ENCODE measurements at places on chromosomes 5 and 9. TPM values are rescaled to one million over a fixed set of nuclear protein-coding genes. Genes with fewer than 3 reads are reported as not detected.

IL4 gene
- not detected for total RNA-seq

DNA sequence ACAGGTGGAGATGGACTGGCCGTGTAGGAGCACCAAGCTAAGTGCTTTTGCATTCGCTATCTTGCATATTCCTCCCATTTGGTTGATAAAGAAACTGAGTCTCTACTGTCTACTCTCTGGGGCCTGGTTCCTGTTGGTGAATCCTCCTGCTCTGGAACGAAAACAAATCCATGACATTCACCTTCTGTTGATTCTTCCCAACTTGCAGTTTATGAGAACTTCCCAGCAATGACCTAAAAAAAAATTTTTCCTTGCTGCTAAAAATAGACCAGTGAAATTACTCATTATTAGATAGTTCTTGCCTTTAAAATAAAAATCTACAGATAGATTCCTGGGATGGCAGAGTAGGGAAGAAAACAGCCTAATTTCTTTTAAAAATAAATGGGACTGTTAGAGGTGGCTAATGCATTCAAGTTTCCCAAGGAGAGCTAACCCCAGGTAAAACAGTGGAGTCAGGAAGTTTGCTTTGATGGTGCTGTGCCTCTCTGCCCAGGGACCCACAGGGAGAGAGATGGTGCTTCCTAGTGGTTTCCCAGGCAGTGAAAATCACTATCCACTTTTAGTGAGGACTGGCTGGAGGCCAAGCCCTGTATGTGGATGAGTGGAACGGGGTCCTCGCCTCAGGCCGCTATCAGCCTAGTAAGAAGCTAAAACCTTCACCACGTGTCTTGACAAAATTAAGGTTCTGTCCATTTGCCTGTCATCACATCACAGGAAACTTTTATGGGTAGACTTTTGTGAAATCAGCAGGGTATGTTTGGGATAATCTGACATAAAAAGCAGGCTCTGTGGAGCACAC lies 68.4 kb upstream of the NR3C1 start:
- no peak overlapping the region for H3K4me3 ChIP-seq
- no peaks in the 10 kb centered on the region for H3K36me3 ChIP-seq
- H3K27ac ChIP-seq, result no peak overlapping the region

PCDHGA8 gene
- total RNA-seq, result 4.2 TPM

- H3K4me3 ChIP-seq, result no peak overlapping the region
- DNase-seq, result no peak
- no peak overlapping the region for H3K27ac ChIP-seq
- H3K27me3 ChIP-seq, result no peaks in the 10 kb centered on the region
- H3K36me3 ChIP-seq, result no peaks in the 10 kb centered on the region
Measured at GRCh38 chr9:27165670-27166069, 56.6 kb downstream of the TEK start.

DNA sequence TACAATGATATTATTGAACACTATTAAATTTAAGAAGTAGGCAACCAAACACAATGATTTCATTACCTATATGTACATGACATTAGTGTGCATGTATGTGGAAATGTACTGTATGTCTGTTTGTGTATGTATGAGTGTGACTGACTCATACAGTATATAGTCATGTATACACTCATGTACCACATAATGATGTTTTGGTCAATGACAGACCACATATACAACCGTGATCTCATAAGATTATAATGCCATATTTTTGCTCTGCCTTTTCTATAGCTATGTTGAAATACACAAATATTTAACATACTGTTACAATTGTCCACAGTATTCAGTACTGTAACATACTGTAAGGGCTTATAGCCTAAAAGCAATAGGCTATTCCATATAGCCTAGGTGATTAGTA lies 19.7 kb downstream of the SVEP1 start:
- H3K4me1 ChIP-seq, result no peaks in the 10 kb centered on the region
- DNase-seq, result no peak
- no peak overlapping the region for H3K4me3 ChIP-seq
- H3K27ac ChIP-seq, result no peak overlapping the region

DNA sequence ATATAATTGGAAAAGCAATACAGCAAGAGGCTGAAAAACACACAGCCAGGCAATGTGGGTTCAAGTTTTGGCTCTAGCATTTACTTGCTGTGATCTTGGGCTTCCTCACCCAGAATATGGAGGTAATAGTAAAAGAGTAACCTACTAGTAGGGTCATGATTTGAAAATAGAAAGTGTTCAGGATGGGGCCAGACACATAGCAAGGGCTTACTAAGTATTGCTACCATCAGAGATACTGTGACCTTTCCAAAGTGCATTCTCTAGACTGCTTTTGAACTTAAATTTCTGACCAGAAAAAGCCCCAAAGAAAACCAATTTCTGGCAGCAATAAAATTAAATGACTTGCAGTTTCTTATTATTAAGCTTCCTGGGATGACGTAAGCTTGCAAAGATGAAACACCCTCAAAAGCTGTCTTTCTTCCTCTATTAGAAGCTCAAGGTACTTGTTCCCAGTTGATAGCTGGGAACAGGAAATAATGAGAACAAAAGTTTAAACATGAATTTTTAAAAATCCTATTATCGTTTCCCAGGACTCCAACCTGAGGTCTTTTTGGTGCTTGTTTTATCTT lies 20.3 kb downstream of the SLC45A2 start:
- H3K36me3 ChIP-seq, result no peaks in the 10 kb centered on the region
- no peaks in the 10 kb centered on the region for H3K27me3 ChIP-seq
- no peak overlapping the region for H3K27ac ChIP-seq
- no peak for DNase-seq

ARSI gene
- total RNA-seq, result 1.5 TPM

LCN1 gene
- not detected for total RNA-seq

FRMPD1 gene
- total RNA-seq, result 47.6 TPM

DNA sequence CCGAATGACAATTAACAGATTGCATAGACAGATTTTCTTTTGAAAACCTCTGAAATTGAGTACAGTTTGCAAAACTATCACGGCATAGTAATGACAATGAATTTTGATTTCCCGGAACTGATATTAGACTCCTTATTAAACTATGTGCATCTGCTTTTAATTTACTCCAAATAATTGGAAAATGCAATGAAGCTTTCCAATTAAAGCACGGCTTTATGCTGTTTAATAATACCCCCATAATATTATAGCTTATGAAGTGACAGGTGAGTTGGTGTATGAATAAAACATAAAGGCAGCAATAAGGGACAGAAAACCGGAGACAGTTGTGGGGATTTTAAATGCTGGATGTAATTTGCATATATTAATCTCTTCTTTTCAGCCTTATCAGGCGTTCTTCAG lies 110.6 kb downstream of the MVB12B start:
- H3K27ac ChIP-seq, result no peak overlapping the region
- H3K36me3 ChIP-seq, result no peaks in the 10 kb centered on the region
- DNase-seq, result no peak
- no peak overlapping the region for H3K4me3 ChIP-seq
- H3K27me3 ChIP-seq, result no peaks in the 10 kb centered on the region

- no peak overlapping the region for H3K4me3 ChIP-seq
- DNase-seq, result no peak
- no peaks in the 10 kb centered on the region for H3K27me3 ChIP-seq
- H3K36me3 ChIP-seq, result no peaks in the 10 kb centered on the region
- H3K4me1 ChIP-seq, result no peaks in the 10 kb centered on the region
- H3K27ac ChIP-seq, result no peak overlapping the region
Measured at GRCh38 chr9:127353882-127354281, 43.1 kb upstream of the SLC2A8 start.

DNA sequence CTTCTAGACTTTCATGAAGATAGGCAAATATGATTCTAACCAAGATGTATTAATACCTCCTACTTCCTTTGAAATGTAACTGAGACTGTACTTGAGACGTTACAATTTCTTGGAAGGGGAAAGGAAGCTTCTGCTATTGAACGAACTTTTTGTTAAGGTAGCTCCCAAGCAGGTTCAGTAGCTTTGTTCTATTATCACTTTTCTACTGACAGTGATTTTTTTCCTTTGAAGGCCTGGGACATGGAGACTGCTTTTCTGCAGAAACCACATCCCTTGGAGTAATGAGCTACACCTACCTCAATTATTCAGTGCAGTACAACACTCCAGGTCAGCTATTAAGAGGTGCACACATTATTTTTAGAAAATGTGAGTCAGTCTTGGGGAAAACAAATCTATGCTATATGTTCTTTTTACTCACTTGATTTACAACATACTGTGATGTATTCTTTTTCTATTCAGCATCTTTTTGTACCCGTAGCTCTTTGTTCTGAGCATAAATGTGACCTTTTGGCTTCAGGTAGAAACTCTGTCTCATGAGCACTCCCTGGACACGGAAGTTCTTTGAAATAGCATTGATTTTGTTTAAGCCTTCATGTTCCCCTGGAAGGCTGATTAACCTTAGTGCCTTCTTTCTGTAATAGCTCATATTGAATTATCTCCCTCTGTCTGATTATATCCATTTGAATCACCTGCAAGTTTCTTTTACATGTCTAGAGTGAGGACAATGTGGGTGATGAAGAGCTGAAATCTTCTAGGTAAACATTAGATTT lies 56.5 kb upstream of the CDKN2B start:
- H3K27ac ChIP-seq, result no peak overlapping the region
- no peak overlapping the region for H3K4me3 ChIP-seq
- no peaks in the 10 kb centered on the region for H3K36me3 ChIP-seq
- H3K4me1 ChIP-seq, result no peaks in the 10 kb centered on the region
- no peak for DNase-seq

DNA sequence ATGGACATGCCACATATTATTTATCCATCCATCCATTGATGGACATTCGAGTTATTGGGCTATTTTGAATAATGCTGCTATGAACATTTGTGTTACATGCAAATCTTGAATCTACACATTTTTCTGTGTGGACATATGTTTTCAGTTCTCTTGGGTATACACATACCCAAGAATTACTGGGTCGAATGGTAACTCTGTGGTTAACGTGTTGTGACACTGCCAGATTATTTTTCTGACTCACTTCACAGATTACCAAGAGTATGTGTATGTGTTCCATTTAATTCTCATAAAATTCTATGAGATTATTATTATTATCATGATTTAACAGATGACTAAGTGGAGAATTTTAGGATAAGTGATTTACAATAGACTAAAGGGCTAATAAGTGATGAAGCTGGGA lies 26.7 kb downstream of the CYFIP2 start:
- H3K4me3 ChIP-seq, result no peak overlapping the region
- H3K4me1 ChIP-seq, result no peaks in the 10 kb centered on the region
- H3K27me3 ChIP-seq, result no peaks in the 10 kb centered on the region
- no peaks in the 10 kb centered on the region for H3K36me3 ChIP-seq
- no peak overlapping the region for H3K27ac ChIP-seq

GRCh38 chr5:26486631-26487030 lies 551.8 kb downstream of the CDH9 start:
- H3K27me3 ChIP-seq, result no peaks in the 10 kb centered on the region
- no peaks in the 10 kb centered on the region for H3K4me1 ChIP-seq
- no peak for DNase-seq
- H3K4me3 ChIP-seq, result no peak overlapping the region

DNA sequence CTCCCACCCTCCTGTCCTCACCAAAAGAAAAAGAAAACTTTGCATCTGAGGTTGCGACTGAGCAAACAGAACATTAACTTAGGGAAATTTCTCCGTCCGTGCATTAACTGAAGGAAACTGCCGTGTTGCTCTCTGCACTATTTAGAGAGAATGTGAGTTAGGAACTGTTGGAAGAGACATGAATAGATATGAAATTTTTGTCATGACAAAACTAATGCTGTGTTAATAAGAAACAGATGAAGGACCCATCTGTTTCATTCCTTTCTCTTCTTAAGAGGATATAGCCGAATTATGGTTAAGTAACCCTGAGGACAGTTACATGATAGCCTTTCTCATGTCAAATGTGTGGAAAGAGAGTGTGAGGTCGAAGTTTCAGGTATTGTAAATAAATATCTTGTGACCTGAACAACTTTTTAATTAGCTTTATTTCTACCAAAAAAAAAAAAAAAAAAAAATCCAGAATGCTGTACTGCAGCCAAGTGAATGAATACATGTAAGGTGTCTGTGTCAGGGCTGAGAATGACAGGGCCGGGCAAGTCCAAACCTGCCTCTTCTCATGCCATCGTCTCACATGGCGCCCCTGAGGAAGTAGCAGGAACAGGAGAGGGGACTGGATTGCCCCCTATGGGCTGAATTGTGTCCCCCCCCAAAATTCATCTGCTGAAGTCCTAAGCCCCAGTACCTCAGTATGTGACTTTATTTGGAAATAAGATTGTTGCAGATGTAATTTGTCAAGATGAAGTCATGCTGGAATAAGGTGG lies 35.6 kb upstream of the ANKRD33B start:
- peaks cover 3% of the 10 kb centered on the region for H3K27me3 ChIP-seq
- H3K4me3 ChIP-seq, result no peak overlapping the region
- no peak for DNase-seq
- H3K36me3 ChIP-seq, result no peaks in the 10 kb centered on the region

CTSV gene
- 277 TPM for total RNA-seq

TSLP gene
- 1.0 TPM for total RNA-seq

GRCh38 chr9:101376111-101376848 lies 8.5 kb downstream of the BAAT start:
- H3K4me3 ChIP-seq, result no peak overlapping the region
- no peaks in the 10 kb centered on the region for H3K4me1 ChIP-seq
- no peak overlapping the region for H3K27ac ChIP-seq
- no peaks in the 10 kb centered on the region for H3K36me3 ChIP-seq
- no peak for DNase-seq
- H3K27me3 ChIP-seq, result no peaks in the 10 kb centered on the region

DNA sequence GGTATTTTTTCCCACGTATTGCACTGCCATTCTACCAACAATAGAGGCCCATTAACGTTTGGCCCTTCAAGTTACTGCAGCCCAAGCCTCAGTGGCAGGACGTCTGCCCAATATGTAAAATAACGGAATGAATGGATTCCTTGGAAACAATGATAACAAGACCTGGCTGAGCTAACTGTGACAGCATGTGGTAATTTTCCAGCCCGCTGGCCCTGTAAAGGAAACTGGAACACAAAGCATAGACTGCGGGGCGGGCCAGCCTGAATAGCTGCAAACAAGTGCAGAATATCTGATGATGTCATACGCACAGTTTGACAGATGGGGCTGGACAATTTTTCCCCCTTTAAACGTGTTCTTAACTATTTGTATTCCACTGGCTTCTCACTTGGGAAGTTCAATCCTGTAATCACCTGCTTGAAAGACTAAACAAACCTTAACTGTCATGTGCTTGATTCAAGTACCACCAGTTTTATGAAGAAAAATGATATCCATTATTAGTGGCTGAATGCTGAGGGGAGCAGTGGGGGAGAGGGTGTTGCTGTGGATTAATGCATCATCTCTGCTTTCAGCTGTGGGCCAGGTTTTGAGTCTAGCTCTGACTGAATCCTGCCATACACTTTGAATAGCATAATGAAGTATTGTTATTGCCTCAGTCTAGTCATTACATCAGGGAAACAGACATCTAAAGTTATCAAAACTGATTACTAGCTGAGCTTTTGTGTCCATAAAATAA lies 323.9 kb downstream of the TMEM161B start:
- no peak overlapping the region for H3K4me3 ChIP-seq
- H3K4me1 ChIP-seq, result no peaks in the 10 kb centered on the region
- DNase-seq, result no peak
- no peak overlapping the region for H3K27ac ChIP-seq
- H3K27me3 ChIP-seq, result no peaks in the 10 kb centered on the region
- no peaks in the 10 kb centered on the region for H3K36me3 ChIP-seq

SLCO4C1 gene
- 0.14 TPM for total RNA-seq

DNA sequence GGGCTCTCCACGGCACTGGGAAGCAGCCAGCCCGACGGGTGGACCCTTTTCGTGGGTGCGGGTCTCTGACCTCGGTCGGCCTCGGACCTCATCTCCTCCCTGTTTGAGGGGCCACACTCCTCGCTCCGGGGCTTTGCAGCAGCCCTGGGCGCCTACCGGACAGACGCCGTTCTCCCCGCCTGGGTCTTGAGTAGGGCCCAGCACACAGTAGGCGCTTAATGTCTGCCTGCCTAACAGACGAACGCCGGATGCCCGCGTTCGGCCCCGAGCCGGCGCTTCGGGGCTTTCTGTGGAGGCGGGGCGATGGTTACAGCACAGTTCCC lies 842 bp upstream of the GTF3C5 start:
- H3K27me3 ChIP-seq, result no peaks in the 10 kb centered on the region
- no peaks in the 10 kb centered on the region for H3K36me3 ChIP-seq
- peaks cover 9% of the 10 kb centered on the region for H3K4me1 ChIP-seq
- H3K27ac ChIP-seq, result peak overlapping the region; percentile 88
- DNase-seq, result no peak
